Regular cardiac myocyte (primary cell): ENCODE measurements at places on chromosomes 7 and 10. TPM values are rescaled to one million over a fixed set of nuclear protein-coding genes. Genes with fewer than 3 reads are reported as not detected.

The CYP3A7 gene
- total RNA-seq, result not detected in 2 replicates

The DNAJB9 gene
- 45.8 and 112 TPM in 2 replicates for total RNA-seq

The OPN4 gene
- total RNA-seq, result not detected in 2 replicates

The FAM20C gene
- total RNA-seq, result 43.3 and 46.8 TPM in 2 replicates

The CPA5 gene
- total RNA-seq, result not detected in 2 replicates

The HMX3 gene
- total RNA-seq, result not detected in 2 replicates

The IKZF1 gene
- not detected in 2 replicates for total RNA-seq

The IFIT3 gene
- total RNA-seq, result 15.5 and 33.3 TPM in 2 replicates

The MBL2 gene
- not detected in 2 replicates for total RNA-seq

The DNA2 gene
- 6.2 and 10.2 TPM in 2 replicates for total RNA-seq

The SORBS1 gene
- total RNA-seq, result 0.19 and 1.1 TPM in 2 replicates

The IMMP2L gene
- 5.9 and 18.6 TPM in 2 replicates for total RNA-seq

The OR2A12 gene
- not detected in 2 replicates for total RNA-seq

The DYDC2 gene
- total RNA-seq, result not detected in 2 replicates

The PLPP4 gene
- 15.0 and 20.0 TPM in 2 replicates for total RNA-seq

The CALHM2 gene
- 15.0 and 16.1 TPM in 2 replicates for total RNA-seq
